Kidney (tissue), 22 donors: ENCODE measurements at places on chromosomes 4 and X. TPM values are rescaled to one million over a fixed set of nuclear protein-coding genes. Genes with fewer than 3 reads are reported as not detected.

DNA sequence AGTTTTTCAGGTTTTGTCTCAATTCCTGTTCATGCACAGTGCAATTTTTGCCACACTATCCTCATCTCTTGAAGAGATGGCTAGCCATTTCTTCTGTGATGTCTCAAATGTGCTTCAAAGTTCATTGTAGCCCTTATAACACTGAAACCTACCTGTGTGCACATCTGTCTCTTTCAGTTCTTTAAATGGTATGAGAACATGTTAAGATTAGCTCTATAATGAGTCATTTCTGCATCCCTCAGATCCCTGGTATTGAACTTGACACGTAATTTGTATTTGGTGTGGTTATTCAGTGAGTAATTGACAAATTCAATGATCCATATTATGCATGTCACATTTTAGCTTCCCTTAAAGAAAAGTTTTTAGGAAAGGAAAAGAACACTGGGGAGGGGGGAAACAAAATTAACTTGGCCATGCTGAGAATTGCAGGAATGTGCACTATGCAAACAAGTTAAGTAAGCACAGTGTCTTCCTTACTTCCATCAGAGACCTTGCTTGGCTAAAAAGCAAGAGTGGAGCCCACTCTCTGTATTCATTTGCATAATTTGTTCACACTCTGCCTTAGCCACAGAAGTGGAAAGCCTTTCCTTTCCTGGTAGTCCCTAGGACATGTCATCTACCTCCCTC, 659.8 kb upstream of the MAGEB2 start:
- no peak for DNase-seq

GRCh38 chrX:13474164-13474516, 95.3 kb upstream of the EGFL6 start:
- no peak for DNase-seq

- no peak for DNase-seq
Observed at GRCh38 chrX:97267396-97268181, 383.9 kb downstream of the RPA4 start.

- DNase-seq, result no peak
Observed at GRCh38 chr4:74751856-74752255, 42.5 kb downstream of the BTC start.

GRCh38 chrX:42597481-42597880, 180.5 kb downstream of the PPP1R2C start:
- DNase-seq, result no peak

Gene IL2
- total RNA-seq, result not detected

GRCh38 chr4:41514766-41515481, 23.0 kb upstream of the LIMCH1 start:
- no peak for DNase-seq

Gene ADGRG4
- total RNA-seq, result 0.13 TPM

- no peak for DNase-seq
Observed at GRCh38 chr4:3676196-3676595, 90.0 kb upstream of the ADRA2C start.

DNA sequence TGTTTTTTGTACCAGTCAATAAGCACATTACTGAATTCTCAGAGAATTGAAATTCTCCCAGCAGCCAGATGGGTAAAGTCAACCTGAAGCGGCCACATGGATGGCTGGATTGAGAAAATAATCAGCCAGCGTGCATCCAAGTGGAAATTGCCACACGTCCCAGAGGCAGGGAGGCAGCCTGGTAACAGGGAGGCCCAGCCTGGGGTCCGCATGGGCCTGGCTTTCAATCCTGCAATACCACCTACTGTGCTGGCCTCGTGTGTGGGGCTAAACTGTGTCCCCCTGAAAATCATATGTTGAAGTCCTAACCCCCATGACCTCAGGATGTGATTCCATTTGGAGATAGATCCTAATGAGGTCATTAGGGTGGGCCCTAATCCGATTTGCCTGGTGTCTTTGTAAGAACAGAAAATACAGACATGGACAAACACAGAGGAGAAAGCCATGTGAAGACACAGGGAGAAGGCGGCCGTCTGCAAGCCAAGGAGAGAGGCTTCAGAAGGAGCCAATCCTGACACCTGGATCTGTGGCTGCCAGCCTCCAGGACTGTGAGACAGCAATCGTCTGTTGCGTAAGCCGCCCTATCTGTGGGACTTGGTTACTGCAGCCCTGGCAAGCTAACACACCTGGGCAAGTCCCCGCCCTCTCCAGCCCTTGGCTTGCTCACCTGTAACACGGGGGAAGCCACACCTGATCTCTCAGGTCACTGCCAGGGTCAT, 90.3 kb downstream of the JAKMIP1 start:
- no peak for DNase-seq

Gene TEX13D
- total RNA-seq, result not detected

- DNase-seq, result no peak
Observed at GRCh38 chrX:34849371-34849770, 93.2 kb upstream of the FAM47B start.

GRCh38 chrX:40273356-40274050, 175.7 kb upstream of the BCOR start:
- peak; percentile 58 for DNase-seq

Gene RASSF6
- total RNA-seq, result 8.8 TPM

DNA sequence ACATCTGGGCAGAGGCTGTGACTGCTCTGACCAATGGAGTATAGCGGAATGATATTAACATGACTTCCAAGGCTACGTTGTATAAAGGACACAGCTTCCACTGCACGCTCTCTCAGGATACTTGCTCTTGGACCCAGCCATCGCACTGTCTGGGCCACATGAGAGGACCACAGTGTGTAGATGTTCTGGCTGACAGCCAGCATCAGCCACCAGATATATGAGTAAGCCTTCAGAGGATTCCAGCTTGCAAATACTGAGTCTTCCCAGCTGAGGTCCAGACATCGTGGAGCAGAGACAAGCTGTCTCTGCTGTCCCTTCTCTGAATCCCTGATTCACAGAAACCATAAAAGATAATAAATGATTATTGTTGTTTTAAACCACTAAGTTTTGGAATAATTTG, 146.8 kb upstream of the USP9X start:
- no peak for DNase-seq

Gene IL13RA1
- 79.8 TPM for total RNA-seq

Gene NPY1R
- 32.9 TPM for total RNA-seq
